NCI-H1694 (cell line): ENCODE measurements at places on chromosomes 11 and 22.

DNA sequence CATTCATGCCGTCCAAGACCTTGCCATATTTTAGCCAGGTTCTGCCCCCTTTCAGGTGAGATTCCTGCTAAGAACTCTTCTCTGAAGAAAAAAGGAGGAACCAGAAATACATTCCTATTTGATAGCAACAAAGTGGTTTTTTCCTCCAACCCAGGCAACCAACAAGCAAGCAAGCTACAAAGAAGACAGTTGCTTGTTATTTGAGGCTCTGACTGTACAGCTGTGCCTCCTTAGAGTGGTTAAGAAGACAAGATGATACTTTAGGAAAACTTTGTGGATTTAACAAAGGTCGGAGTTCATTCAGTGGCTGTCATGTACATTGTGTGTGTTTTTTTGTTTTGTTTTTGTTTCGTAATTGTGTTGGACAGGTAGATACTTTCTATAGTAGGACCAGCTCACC, 21.7 kb downstream of the TEAD1 start:
- no peak for DNase-seq

DNA sequence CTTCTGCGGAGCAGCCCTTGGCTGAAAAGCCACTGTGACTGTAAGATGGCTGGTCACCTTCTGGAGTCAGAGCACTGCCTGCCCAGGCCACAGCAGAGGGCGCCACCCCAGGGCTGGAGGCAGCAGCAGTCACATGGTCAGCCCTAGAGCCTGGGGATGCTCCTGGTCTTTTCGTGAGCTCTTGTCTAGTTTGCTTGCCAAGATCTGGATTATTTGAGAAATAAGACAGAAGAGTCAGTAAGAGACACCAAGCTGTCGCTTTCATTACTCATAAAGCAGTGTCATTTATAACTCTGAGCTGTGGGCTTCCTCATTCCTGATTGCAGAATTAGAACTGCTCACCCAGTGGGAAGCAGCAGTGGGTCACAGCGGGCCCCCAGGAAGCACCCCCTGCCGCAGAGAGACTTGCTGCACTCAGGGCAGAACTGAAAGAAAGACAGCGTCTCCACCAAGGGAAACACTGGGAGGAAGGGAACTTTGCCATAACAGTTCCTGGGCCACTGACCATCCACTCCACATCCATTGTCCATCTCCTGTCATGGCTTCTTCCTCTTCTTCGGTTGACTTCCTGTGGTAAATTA, 56.7 kb downstream of the PPP6R2 start:
- no peak for DNase-seq

DNA sequence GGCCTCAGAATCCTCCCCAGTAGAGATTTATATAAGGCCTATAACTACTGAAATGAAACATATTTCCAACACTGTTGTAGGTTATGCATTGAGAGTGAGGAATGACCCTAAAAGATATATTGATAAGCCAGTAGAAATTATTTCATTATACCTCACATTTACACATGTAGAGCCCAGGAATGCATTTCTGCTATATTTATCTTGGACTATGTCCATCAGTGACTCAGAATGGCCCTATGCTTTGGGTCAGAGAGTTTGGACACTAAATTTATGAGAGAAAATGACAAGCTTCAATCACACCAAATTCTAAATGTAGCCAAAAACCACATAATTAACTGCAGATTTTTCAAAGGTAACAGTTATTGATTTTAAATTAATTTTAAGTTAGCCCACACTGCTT, 761.9 kb downstream of the DLG2 start:
- no peak for DNase-seq

- no peak for DNase-seq
These were observed at the start of gene CHRM4 for GRCh38 chr11:46391578-46392420. CHRM4 (minus strand) TSS chr11:46391776; CDS start chr11:46386557, 5,219 bp downstream.

DNA sequence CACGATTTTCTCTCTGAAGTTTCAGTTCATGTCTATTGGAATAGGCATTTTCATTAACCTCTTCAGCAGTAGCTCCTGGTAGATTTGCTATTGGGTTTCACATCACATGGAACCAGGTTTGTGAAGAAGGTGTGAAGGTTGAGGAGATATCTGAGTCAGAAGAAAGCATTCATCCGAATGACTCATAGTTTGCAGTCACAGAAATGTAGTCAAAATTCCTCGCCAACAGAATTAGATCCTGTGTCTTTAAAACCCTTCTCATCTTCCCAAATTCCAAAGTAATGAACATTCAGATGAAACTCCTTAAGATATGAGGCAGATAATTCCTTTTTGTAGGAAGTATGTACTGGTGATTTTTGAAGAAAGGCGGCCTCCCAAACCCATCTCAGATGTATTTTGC, 125.0 kb upstream of the LARGE1 start:
- no peak for DNase-seq
